Liver (tissue), 10 donors: ENCODE measurements at places on chromosomes 2 and 18. TPM values are rescaled to one million over a fixed set of nuclear protein-coding genes. Genes with fewer than 3 reads are reported as not detected.
A peak's percentile ranks its signal among the peaks of the same experiment; 100 is the strongest.

- H3K4me1 ChIP-seq = peaks cover 20% of the 10 kb centered on the region
- no peaks in the 10 kb centered on the region for H3K27me3 ChIP-seq
- no peak for DNase-seq
- H3K27ac ChIP-seq = peak overlapping the region; percentile 100
Observed at GRCh38 chr2:85540133-85540648, 1.2 kb downstream of the MAT2A start.

DNA sequence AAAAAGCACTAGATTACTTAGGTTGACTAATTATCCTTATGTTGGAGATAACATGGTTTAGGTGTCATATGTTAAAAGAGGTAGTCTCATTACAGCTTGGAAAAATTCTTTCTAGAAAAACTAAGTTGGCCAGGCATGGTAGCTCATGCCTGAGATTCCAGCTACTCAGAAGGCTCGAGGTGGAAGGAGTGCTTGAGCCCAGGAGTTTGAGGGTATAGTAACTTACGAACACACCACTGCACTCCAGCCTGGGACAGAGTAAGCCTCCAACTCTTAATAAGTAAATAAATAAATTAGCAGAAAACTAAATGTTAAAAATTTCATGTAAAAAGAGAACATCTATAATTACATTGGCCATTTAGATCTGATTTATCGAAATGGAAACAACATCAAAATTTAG lies 177.2 kb downstream of the NR4A2 start:
- no peak for DNase-seq
- H3K27ac ChIP-seq = no peak overlapping the region
- H3K27me3 ChIP-seq = no peaks in the 10 kb centered on the region
- no peaks in the 10 kb centered on the region for H3K4me1 ChIP-seq

LYPD6B gene
- 0.59 TPM for total RNA-seq

- DNase-seq = no peak
- H3K27me3 ChIP-seq = no peaks in the 10 kb centered on the region
- no peak overlapping the region for H3K27ac ChIP-seq
- H3K36me3 ChIP-seq = no peaks in the 10 kb centered on the region
- H3K4me1 ChIP-seq = no peaks in the 10 kb centered on the region
Observed at GRCh38 chr18:36636237-36636817, 192.5 kb downstream of the TPGS2 start.

- H3K27me3 ChIP-seq = no peaks in the 10 kb centered on the region
- H3K36me3 ChIP-seq = no peaks in the 10 kb centered on the region
- DNase-seq = no peak
- peaks cover 9% of the 10 kb centered on the region for H3K4me1 ChIP-seq
Observed at GRCh38 chr18:75214766-75215510, 4.3 kb downstream of the TSHZ1 start.

DNA sequence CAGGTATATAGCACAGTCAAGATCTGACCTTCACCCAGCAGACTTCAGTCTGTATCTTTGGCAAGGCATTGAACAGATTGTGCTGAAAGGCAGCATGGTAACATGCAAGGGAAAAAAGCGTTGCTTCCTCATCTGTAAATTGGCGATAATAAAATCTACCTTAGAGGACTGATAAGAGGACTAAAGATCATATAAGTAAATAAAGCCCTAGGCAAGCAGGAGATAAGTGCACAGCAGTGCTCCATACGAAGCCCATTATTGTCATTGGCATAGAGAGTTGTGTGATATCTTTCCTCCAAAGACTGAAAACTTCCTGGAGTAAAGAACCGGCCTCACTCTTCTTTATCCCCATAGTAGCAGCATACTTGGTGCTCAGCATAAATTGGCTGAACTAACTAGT lies 162.6 kb downstream of the ANKRD44 start:
- H3K27ac ChIP-seq = no peak overlapping the region
- H3K4me1 ChIP-seq = no peaks in the 10 kb centered on the region

NEMP2 gene
- 6.1 TPM for total RNA-seq

FSHR gene
- not detected for total RNA-seq

CCL20 gene
- 5.9 TPM for total RNA-seq

LRP1B gene
- total RNA-seq = 0.08 TPM

- no peak overlapping the region for H3K4me3 ChIP-seq
- H3K36me3 ChIP-seq = no peaks in the 10 kb centered on the region
- DNase-seq = no peak
- H3K4me1 ChIP-seq = no peaks in the 10 kb centered on the region
- no peak overlapping the region for H3K27ac ChIP-seq
Observed at GRCh38 chr2:229344151-229344551, 73.1 kb upstream of the PID1 start.

DNA sequence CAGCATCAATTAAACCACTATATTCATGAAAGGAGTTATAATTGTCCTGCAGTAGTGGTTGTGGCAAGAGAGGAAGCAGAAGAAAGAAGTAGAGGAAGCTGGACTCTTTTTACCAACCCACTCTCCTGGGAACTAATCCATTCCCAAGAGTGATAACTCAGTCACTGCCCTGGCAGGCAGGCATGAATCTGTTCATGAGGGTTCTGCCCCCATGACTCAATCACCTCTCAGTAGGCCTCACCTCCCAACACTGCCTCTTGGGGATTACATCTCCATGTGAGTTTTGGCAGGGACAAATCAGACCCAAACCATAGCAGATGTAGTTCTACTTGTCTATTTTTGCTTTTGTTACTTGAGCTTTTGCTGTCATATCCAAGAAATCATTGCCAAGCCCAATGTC lies 232.7 kb upstream of the MAP2 start:
- H3K4me1 ChIP-seq = no peaks in the 10 kb centered on the region
- no peak for DNase-seq

- DNase-seq = no peak
- no peak overlapping the region for H3K4me3 ChIP-seq
- H3K4me1 ChIP-seq = peaks cover 4% of the 10 kb centered on the region
- H3K36me3 ChIP-seq = no peaks in the 10 kb centered on the region
Observed at GRCh38 chr2:68290901-68291300, 28.8 kb downstream of the CNRIP1 start.

CCDC85A gene
- total RNA-seq = 0.17 TPM

- peaks cover 2% of the 10 kb centered on the region for H3K36me3 ChIP-seq
- H3K27ac ChIP-seq = no peak overlapping the region
- no peaks in the 10 kb centered on the region for H3K27me3 ChIP-seq
- no peaks in the 10 kb centered on the region for H3K4me1 ChIP-seq
- DNase-seq = no peak
- H3K4me3 ChIP-seq = no peak overlapping the region
Observed at GRCh38 chr2:45390861-45391260, 220.2 kb downstream of the SRBD1 start.

DNA sequence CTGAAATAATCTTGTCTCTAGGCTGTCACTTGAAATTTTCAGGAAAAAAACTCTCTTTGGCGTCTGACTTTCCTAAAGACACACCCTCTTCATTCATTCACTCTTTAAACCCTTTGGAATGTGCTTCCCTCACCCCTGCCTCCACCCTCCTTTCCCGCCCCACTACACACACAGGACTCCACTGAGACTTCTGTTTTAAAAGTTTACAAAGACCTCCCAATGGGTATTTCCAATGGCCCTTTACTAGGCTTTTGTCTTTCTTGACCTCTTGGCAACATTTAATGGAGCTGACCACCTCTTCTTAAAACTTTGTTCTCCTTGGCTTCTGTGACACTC lies 96.1 kb downstream of the RBMS1 start:
- no peaks in the 10 kb centered on the region for H3K27me3 ChIP-seq
- no peak overlapping the region for H3K27ac ChIP-seq
- H3K4me3 ChIP-seq = no peak overlapping the region
- H3K4me1 ChIP-seq = no peaks in the 10 kb centered on the region

- H3K36me3 ChIP-seq = no peaks in the 10 kb centered on the region
- H3K4me3 ChIP-seq = no peak overlapping the region
- peaks cover 17% of the 10 kb centered on the region for H3K4me1 ChIP-seq
Observed at GRCh38 chr18:49862656-49863385, 49.5 kb upstream of the ACAA2 start.

CTNNA2 gene
- total RNA-seq = 0.05 TPM

DNA sequence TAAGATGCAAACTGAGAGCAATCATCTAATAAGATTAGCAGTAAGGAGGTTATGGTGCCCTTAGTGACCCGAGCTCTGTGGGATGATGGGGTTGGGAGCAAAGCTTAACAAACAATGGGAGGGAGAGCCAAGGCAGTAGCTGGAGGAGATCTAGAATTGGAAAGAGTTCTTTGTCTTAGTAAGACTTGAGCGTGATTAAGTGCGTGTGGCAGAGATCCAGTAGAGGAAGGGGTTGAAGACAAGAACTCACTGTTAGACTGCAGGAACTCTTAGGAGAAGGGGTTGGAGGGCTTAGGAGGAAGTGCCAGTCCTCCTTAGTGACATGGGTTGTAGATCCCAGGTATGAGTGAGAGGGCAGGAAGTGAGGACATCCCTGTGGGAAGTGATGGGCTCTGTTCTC lies 184.7 kb downstream of the GFPT1 start:
- no peaks in the 10 kb centered on the region for H3K27me3 ChIP-seq
- no peak for DNase-seq
- no peaks in the 10 kb centered on the region for H3K4me1 ChIP-seq
- no peaks in the 10 kb centered on the region for H3K36me3 ChIP-seq

GRCh38 chr18:28689588-28689987 lies 512.7 kb upstream of the CDH2 start:
- H3K27ac ChIP-seq = no peak overlapping the region
- no peaks in the 10 kb centered on the region for H3K36me3 ChIP-seq
- no peak overlapping the region for H3K4me3 ChIP-seq
- no peaks in the 10 kb centered on the region for H3K4me1 ChIP-seq
- no peak for DNase-seq

- H3K4me1 ChIP-seq = no peaks in the 10 kb centered on the region
- no peaks in the 10 kb centered on the region for H3K27me3 ChIP-seq
- H3K4me3 ChIP-seq = no peak overlapping the region
- no peak for DNase-seq
- H3K27ac ChIP-seq = no peak overlapping the region
Observed at GRCh38 chr2:122636097-122636496, 880.6 kb downstream of the TSN start.

POTEF gene
- not detected for total RNA-seq

DNA sequence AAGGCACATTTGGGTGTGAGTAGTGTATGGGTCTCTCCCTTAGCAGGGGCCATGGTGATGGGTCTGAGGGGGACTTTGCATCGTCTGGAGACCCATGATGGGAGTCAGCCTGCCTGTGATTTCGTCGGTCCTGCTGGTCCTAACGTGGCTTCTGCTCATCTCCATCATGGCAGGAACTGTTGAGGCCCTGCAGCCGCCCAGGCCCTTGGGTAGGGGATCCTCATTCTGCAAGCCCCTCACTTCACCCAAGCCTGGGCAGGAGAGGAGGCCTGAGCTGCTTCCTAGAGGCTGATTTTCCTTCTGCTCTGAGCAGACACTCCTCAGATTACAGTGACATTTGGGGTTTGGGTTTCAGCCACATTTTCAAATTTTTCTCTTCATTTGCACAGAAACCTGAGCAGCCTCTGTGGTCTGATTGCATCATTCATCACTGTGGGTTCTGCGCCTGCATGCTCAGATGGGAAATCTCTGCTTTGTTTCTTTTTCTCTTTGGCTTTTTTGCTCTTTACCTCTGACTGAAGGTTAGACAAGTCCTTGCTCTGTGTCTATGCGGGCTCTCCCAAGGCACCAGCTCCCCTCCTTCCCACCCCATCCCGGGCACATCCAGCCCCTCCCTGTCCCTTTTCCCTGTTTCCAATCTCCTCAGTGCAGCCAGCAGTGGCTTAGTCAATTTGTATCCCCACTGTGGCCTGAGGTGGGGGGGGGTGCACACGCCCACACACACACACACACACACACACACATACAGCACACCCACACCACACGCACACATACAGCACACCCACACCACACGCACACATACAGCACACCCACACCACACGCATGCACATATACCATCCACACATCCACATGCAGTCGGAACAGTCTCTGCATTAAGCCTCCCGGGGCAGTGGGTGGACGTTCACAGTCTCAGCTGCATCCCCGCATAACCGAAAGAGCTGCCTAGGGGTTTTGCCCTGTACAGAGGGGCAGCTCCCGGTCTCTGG lies 305.4 kb upstream of the HS6ST1 start:
- no peaks in the 10 kb centered on the region for H3K4me1 ChIP-seq
- H3K36me3 ChIP-seq = no peaks in the 10 kb centered on the region
- H3K27me3 ChIP-seq = no peaks in the 10 kb centered on the region
- no peak for DNase-seq

DNA sequence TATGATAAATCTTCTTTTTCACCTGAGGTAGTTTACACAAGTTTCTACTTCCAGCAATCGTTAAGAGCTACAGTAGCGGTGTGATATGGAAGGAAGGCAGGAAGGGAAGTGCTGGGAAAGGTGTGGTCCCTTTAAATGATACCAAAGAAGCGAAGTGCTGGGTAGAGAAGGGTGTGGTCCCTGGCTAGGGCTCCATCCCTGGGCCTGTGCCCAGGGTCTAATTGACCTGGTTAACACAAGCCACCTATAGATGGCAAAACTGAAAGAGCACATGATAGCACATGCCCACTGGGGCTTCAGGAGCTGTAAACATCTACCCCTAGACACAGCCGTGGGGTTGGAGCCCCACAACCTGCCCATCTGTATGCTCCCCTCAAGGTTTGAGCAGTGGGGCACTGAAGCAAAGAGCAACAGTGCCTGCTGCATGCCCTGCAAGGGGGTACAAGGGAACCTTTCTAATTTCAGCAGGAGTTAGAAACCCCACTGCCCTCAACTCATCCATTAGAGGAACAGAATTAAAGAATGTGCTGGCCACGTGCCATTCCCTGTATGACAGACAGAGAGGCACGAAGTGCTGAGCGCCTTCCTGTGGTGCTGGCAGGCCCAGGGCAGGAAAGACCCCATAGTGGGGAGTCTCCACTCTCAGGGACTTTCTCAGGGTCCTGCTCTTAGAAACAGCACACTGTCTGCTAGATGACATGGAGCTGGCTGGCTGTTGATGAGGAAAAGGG lies 153.1 kb upstream of the LMAN1 start:
- no peaks in the 10 kb centered on the region for H3K4me1 ChIP-seq
- H3K27me3 ChIP-seq = no peaks in the 10 kb centered on the region
- no peak overlapping the region for H3K4me3 ChIP-seq
- no peaks in the 10 kb centered on the region for H3K36me3 ChIP-seq
- no peak overlapping the region for H3K27ac ChIP-seq

GRCh38 chr2:239648607-239649006 lies 247.8 kb upstream of the HDAC4 start:
- H3K4me1 ChIP-seq = no peaks in the 10 kb centered on the region
- no peak overlapping the region for H3K4me3 ChIP-seq
- no peaks in the 10 kb centered on the region for H3K36me3 ChIP-seq

PROKR1 gene
- not detected for total RNA-seq

DNA sequence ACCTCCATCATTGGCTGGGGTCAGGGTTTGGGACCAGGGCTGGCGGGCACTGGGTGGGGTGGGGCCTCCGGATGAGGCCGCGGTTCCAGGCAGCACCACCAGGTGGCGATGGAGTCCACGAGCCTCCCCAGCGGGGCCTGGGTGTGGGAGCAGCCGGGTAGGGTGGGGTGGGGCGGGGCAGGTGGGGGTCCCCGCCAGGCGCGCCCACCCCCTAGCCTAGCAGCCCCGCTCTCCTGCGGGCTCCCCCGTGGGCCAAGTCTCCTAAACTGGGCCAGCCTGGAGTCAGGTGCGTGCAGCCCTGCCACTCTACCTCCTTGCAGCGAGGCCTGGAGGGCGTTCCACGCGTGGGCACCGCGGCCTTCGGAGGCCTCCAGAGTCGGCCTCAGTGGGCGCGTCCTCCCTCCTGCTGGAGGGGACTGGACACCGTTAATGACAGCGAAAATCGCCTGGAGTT lies 187.5 kb downstream of the TWIST2 start:
- H3K27ac ChIP-seq = no peak overlapping the region
- DNase-seq = peak; percentile 74
- H3K27me3 ChIP-seq = no peaks in the 10 kb centered on the region
- no peaks in the 10 kb centered on the region for H3K36me3 ChIP-seq

IL1RN gene
- total RNA-seq = 3.9 TPM

GRCh38 chr2:2714408-2714807 lies 383.3 kb upstream of the MYT1L start:
- no peak for DNase-seq
- no peaks in the 10 kb centered on the region for H3K4me1 ChIP-seq
- peaks cover 2% of the 10 kb centered on the region for H3K27me3 ChIP-seq
- H3K27ac ChIP-seq = no peak overlapping the region
- H3K4me3 ChIP-seq = no peak overlapping the region
